Mesothelial cell of epicardium (in vitro differentiated cells): ENCODE measurements at places on chromosomes 6 and 20. TPM values are rescaled to one million over a fixed set of nuclear protein-coding genes. Genes with fewer than 3 reads are reported as not detected.
A peak's percentile ranks its signal among the peaks of the same experiment; 100 is the strongest.

- H3K4me3 ChIP-seq = no peak overlapping the region
- DNase-seq = no peak
- no peaks in the 10 kb centered on the region for H3K36me3 ChIP-seq
- peaks cover 19% of the 10 kb centered on the region for H3K4me1 ChIP-seq
- H3K27ac ChIP-seq = no peak overlapping the region
These were observed 52.7 kb downstream of the LGSN start for GRCh38 chr6:63267046-63267445.

DNA sequence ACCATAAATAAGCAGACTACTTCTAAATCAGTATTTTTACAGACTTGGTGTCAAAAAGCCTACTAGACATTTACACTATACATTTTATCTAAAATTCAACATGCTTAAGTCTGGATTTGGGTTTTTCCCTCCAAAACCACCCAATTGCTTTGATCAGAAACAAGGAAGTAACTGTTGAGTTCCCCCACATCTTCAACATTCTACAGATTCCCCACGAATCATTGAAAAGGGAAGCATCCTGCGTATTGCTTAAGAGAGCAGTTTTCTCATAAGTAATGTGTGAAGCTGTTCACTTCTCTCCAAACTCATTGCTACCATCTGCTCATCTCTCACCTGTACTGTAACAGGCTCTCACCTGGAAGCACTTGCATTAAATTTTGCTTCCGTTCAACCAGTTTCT, 36.4 kb upstream of the RNF144B start:
- H3K27ac ChIP-seq = no peak overlapping the region
- peaks cover 22% of the 10 kb centered on the region for H3K4me1 ChIP-seq
- peaks cover 2% of the 10 kb centered on the region for H3K36me3 ChIP-seq
- DNase-seq = no peak
- no peak overlapping the region for H3K4me3 ChIP-seq

DNA sequence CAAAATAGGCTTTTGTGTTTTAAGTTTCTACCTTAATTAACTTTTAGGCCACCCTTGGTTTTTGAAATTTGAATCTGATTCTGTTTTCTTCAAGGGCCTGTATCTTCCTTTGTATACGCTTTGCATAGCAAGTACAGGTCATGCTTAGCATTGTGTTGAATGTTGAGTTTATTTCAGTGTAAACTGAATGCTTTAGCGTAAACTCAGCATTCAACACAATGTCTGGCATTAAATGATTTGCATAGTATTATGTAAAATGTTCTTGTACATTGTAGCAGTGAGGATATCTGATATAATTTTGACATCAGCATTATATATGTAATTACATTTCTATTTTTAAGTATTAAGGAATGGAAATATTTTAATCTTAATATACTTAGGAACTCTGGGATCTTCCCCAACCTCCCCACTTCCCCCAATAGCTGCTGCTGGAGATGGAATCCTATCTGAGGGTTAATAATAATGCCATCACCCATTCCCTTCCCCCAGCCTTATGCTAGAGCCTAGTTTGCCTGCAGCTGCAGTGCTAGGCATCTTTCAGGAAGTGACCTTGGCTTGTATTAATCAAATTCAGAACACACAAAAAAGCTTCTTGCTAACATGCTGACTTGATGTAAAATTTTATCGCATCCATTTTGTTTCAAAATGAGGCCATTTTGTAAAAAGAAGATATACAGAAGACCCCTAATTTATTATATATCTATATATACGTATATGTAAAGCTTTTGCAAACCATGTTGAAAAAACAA, 73.1 kb downstream of the NCOA3 start:
- no peak overlapping the region for H3K4me3 ChIP-seq
- H3K27me3 ChIP-seq = no peaks in the 10 kb centered on the region
- peaks cover 26% of the 10 kb centered on the region for H3K36me3 ChIP-seq
- DNase-seq = no peak
- peak overlapping the region; percentile 88 for H3K27ac ChIP-seq

GRCh38 chr20:33005132-33005566, 916 bp upstream of the SUN5 start:
- H3K27ac ChIP-seq = no peak overlapping the region
- peaks cover 7% of the 10 kb centered on the region for H3K27me3 ChIP-seq
- no peaks in the 10 kb centered on the region for H3K36me3 ChIP-seq

DNA sequence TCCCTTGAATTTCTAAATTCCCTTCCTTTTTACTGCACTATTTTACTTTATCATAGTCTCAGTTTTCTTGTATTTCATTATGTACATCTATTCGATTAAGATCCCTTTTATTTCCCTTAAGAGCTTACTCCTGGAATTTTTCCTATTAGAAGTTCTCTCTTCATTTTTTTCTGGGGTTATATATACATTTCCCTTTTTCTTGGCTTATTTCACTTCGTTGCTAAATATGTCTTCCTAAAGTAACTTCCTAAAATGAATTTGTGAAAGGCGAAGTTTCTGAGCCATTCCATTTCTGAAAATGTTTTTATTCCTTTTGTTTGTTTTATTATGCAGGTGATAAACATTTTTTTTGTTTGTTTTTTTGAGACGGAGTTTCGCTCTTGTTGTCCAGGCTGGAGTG, 5.9 kb upstream of the CD109 start:
- no peaks in the 10 kb centered on the region for H3K36me3 ChIP-seq
- no peak overlapping the region for H3K27ac ChIP-seq
- peaks cover 1% of the 10 kb centered on the region for H3K4me1 ChIP-seq
- DNase-seq = no peak
- H3K27me3 ChIP-seq = peaks cover 9% of the 10 kb centered on the region
- H3K4me3 ChIP-seq = no peak overlapping the region

DNA sequence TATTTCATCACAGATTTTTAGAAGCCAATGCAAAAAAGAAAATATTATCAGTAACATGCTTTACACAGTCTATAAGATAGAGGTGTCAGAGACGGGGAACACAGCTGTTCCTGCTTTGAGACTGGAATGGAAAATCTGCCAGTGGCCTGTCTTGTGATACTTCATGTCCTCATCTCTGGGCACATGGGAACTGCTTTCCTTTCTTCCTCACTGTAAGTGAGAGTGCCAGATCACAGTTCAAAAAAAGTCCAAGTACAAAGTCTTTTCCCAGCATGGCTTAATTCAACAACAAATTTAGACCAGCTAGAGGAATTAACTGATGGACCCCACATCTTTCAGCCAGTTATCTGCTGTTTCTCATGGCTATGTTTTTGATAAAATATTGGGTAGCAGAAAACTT, 490.4 kb downstream of the CDKAL1 start:
- H3K27me3 ChIP-seq = no peaks in the 10 kb centered on the region
- H3K4me3 ChIP-seq = no peak overlapping the region
- H3K27ac ChIP-seq = no peak overlapping the region
- H3K36me3 ChIP-seq = peaks cover 14% of the 10 kb centered on the region

NRSN1 gene
- 1.1 to 1.4 TPM (median 1.2 TPM) in 3 replicates for total RNA-seq
